ENCODE measurements at places on chromosomes 5 and 9.

DNA sequence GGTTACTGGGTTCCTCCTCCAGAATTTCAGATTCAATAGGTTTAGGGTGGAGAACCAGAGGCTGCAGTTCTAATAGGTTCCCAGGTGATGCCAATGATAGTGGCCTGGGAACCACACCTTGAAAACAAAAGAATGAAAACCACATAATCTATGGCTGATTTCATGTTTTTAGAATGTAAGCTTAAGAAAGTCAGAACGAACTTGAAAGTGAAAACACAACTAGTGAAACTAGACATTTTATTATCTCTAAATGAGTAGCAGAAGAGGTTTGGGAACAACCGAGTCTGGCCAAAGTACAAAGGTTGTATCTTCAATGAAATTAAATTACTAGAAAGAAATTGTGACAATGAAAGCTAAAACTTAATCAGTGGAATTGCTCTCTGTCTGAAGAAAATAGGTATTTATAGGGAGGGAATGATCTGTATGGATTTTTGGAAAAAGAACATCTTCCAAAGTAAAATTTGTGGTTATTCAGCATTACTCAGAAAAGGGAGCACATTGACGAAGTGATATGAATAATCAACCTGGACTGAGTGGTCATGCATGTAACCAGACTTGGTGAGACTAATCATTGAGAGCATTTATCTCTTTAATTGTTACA, 24.9 kb upstream of the CEP120 start:
- DNase-seq, result no peak

DNA sequence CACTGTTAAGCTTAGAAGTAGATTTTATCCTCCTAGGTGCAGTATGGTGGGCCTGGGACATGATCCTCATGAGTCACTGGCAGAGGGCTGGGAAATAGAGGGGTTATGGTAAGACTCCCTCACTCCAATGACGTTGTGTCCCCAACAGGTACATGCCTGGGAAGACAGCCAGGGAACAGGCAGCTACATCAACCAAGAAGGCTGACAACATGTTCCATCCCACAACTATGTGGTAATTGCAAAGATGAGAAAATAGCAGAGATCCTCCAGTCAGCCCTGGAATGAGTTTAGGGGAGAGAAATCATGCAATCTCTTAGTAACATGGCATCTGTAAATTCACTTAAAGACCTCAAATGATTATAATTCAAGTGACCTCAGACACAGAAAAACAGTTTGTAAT, 114.4 kb upstream of the LIFR start:
- DNase-seq, result no peak

DNA sequence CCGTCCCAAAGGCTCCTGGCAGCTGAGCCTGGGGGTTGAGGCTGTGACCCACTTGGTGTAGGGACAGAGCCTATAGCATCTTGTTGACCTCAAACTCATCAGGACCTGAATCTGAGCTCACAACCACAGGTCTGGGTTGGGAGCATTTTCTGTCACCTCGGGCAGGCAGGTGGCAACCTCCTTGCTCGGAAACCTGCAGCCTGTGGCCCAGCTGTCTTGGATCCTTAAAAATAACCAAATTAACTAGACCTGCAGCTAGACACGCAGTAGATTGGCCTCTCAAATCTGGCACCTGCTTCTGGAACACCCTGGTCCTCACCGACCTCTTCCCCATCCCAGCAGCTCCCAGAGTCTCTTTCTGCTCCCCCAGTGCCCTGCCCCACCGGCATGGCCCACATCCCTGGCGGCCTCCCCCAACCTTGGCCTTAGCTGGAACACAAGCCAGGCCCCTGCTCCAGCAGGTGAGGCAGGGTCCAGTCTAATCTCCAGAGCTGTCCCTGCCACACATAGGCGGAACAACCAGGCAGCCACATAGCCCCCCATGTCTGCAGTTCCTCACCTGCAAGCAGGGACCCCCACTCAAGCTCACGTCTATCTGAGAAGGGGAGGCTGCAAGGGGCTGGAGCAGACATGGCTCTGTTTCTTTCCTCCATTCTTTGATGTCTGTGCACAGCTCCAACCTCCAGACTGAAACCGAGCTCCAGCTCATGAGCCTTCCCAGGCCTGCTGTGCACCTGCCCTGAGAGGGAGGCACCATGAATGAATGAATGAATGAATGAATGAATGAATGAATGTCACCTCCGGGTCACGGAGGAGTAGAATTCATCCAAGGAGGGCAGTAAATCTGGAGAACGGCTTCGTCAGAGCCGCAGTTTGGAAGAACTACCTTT, 28.3 kb downstream of the PAEP start:
- no peak for DNase-seq

DNA sequence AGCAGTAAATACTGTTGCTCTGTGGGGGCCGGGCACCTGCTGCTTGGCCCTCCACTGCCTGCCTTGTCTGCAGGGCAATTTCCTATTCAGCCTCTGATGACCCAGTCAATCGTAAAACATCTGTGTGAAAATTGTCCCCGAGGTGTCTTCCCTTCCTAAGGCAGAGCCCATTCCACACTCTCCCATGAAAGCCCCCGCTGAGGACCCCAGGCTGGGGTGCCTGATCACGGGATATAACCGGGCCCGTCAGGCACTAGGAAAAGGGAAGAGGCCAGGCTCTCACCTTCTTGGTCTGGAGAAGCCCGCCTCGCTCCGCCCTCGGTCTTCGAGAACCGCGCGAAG, 27.2 kb upstream of the SCGB3A1 start:
- no peak for DNase-seq

GRCh38 chr9:97906236-97906831, 16.0 kb downstream of the TRMO start:
- no peak for DNase-seq

DNA sequence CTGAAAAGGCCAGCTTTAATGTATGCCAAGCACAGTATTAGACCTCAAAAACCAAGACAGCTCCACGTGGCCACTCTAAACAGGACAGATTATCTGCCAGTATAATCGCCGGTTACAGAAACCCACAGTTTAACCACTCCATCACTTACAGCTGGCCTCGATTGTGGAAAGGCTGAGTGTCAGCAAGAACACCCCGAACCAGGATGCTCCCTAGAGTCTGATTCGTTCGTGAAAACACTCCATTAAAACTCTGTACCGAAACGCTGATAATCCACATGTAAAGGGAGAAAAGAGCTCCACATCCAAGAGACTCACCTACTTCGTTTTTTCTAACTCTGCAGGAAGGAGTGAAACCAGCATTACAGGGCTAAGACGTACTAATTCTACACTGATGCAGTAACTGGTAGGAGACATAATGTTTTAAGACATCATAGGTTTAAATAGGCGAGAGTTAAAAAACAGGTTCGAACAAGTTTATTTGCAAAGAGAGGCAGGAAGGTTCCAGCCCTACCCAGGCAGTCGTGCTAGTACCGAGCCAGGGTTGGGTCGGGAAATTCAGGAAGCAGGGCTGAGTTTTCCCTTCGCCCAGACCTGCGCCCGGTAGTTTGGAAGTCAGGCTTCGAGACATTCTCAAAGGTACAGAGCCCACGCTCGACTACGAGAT, 949 bp downstream of the SERINC5 start:
- no peak for DNase-seq

GRCh38 chr5:18660511-18660910, 1026.3 kb downstream of the TAF11L14 start:
- no peak for DNase-seq

DNA sequence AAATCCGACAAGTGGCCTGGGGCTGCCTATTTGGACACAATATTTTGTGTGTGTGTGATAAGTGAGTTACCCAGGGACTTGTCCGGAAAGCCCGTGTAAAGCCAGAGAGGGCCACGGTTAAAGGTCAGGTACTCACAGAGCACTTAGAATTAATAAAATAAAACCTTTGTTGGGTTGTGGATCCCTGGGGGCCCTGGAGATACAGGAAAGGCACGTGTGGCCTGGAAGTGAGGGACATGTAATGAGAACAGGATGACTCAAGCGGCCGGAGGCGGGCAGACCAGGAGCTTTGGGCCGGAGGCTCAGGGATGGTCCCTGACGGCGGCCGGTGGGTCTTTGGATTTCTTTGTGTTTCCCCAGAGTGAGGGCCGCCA, 1.0 kb downstream of the DMRT2 start:
- DNase-seq, result no peak

DNA sequence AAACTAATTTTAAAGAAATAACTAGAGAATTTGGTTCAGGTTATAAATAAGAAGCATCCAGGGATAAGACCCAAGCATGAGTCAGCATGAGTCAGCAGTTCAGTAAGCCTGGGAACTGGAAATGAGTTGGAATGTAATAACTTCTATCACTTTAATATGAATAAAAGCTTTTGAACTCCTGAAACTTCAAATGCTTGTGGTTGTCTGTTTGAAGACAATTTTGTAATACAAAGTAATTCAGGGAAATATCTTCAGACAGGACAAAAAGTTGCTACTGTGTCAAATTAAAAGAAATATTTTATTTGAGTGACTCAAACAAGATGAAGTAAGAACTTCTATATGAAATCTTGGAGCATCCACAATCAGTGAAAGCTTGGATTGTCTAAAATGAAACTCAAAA, 331.2 kb upstream of the DAB2 start:
- no peak for DNase-seq

DNA sequence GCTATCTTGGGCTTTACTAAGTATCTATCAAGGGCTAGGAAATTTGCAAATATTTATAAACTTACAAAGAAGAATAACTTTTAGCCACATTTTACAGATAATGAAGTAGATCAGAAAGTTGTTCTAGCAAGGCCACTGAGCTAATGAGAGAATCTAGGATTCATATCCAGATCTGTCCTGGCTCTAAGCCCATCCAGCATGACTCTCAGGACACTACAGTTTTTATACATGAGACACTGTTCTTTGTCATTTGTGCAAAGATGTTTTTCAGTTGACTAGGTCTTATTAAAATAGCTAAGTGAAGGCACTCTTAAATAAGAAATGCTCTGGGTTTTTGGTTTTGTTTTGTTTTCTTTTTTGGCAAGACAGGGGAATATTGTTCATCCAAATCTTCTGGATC, 273.1 kb downstream of the GABRB2 start:
- no peak for DNase-seq

DNA sequence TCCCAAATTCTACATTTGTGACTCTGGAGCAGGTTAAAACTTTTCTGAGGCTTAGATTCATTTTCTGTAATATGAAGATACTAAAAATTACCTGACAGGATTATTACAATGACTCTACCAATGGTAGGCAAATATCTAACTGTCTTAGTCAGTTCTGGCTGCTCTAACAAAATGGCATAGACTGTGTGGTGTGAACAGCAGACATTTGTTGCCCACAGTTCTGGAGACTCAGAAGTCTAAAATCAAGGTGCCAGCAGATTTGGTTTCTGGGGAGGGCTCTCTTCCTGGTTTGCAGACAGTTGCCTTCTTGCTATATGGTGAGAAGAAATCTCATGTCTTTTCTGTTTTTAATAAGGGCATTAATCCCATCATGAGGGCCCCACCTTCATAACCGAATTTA, 245.1 kb downstream of the MAST4 start:
- DNase-seq, result no peak

DNA sequence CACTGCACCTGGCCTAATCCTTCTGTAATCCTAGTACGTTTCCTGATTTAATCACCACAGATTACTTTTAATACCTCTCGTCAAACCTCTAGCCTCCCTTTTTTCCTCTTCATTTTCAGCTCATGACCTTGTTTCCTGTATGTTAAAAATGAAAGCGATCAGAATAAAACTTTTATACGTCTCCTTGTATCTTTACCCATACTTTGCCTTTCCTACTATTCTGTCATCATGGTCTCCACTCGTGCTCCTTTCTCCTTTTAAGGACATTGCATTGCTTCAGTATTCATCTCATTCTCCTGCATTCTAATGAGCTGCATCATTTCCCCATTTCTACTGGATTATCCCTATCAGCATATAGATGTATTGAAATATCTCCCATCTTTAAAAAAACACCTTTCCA, 8.5 kb downstream of the CDC42SE2 start:
- DNase-seq, result no peak

DNA sequence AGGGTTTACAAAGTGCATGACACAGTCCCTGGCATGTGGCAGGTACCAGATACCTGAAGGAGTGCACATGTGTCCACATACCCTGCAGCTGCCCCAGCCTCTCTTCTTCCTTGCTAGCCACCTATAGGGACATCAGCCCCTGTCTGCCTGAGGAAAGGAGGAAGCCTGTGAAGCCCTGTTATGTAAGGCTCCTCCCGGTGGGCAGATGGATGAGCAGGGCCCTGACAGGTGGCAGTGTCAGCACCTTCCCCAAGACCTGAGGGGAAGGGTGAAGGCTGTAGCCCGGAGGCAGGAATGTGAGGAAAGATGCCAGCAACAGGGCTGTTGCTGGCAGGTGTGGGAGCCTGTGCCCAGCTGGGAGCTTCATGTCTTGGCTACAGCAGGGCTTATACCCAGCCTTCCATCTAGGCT, 21.7 kb downstream of the TCF7 start:
- DNase-seq, result no peak

DNA sequence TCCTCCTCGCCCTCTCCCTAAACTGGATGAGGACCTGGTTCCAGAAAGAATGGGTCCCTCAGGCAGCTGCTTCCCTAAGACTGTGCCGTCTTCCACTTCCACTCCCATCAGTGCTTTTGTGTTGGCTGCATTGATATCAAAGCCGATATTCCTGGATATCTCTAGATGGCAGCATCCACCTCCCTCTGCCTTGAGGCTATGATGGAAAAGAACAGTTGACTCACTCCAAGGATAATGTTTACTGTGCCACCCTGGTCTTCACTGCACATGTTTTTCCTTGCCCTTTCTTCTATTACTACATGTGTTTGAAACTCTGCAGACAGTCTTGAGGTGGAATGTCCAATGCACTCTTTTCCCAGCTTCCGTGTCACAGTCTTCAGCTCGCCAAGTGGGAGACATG, 211.6 kb downstream of the MAST4 start:
- DNase-seq, result no peak

DNA sequence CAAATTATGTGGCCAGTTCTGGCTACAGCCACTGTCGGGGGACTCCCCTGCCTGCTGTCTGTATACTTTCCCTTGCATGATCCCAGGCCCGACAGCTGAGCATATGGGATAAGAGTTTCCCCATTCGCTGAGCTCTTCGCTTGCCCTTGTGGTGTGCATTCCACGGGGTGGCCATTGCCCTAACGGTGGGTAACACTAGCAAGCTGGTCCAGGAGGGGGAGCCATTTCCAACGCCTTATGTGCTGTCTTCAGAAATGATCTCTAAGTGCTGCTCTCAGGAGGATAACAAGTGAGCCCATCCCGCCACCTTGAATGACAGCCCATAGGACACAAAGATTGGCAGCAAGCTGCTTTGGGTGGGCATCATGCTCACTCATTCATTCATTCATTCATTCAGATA, 190.9 kb downstream of the FSTL4 start:
- peak; percentile 44 for DNase-seq

GRCh38 chr9:15570769-15571168, 17.9 kb downstream of the CCDC171 start:
- no peak for DNase-seq

DNA sequence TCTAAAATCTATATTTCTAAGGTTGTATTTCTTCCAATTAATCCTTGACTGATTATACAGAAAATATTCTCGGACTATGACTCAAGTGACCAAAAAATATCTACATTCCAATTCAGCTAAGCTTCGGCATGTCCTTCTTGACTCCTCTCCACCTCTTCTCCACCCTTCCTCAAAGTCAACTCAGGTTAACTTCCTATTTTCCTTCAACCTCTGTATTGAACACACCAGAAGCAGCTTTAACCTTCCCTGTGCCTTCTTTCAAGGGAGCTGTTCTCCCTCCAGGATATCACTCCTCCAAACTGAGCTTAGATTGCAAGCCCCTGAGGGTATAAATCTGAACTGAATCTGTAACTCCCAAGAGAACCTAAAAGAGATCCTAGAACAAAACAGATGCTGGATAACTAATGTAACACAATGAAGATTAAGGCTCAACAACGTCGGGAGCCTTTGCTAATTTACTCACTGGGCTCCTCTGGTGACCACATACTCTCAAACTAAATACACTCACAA, 1.1 kb downstream of the SLCO4C1 start:
- DNase-seq, result no peak

All from neural crest cell (in vitro differentiated cells).